ENCODE measurements at places on chromosomes 3 and 15.

GRCh38 chr3:134406331-134407238, 32.3 kb upstream of the AMOTL2 start:
- DNase-seq, result no peak

- DNase-seq, result no peak
Observed at GRCh38 chr3:183074261-183074660, 25.0 kb downstream of the MCCC1 start.

- no peak for DNase-seq
Observed at GRCh38 chr3:42684632-42685362, 540 bp upstream of the KLHL40 start.

- no peak for DNase-seq
Observed at GRCh38 chr3:178485756-178486155, 50.5 kb upstream of the KCNMB2 start.

DNA sequence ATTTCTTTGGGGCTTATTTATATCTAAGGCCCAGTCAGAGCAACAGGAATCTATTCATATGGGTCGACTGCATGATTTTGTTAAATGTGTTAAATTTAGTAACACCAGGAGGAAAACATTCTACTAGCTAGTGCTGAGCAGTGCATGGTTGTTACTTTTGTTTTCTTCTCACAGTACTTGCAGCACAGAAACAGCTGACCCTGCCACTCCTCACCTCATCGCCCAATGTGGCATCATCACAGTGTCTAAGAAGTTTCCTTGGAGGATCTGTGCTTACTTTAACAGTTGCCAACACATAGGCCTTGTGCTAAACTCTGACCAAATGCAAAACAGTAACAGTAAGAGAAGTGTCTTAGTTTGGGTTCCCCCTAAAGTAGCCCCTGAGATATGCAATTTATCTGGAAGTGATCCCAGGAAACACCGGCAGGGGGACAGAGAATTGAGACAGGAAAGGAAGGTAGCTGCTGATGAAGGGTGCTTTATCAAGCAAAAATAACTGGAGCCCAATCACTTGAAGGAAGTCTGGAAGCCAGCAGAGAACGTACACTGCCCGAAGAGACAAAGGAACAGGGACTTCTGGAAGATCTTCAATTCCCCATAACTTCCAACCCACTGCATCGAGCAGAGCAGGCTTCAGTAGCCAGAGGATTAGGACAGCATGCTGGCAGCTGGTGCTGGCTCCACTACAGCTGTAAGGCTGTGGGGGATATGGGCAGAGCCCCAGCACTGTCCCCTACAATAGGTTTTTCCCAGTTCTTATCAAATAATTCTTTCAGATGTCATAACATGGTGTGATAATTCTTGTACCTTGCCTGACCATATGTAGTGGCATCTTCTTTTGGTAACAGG, 36.0 kb upstream of the ULK4 start:
- DNase-seq, result no peak

DNA sequence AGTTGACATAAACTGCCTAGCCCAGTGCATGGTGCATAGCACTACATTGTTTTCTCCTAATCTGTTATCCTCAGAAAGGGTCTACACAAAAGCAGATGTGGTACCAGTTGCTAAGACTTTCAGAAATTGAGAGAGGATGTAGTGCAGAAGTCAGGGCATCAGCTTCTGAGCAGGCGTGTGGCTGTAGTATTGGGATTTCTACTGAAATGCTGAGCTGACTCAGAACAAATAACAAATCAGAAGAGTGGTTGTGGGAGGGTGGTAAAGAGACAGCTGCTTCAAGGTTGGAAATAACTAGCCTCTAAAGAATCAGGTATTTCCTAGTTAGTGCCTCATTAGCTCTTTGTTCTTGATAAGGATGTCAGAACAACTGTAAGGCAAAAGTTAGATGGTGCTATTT, 161.3 kb downstream of the AKAP13 start:
- DNase-seq, result no peak

DNA sequence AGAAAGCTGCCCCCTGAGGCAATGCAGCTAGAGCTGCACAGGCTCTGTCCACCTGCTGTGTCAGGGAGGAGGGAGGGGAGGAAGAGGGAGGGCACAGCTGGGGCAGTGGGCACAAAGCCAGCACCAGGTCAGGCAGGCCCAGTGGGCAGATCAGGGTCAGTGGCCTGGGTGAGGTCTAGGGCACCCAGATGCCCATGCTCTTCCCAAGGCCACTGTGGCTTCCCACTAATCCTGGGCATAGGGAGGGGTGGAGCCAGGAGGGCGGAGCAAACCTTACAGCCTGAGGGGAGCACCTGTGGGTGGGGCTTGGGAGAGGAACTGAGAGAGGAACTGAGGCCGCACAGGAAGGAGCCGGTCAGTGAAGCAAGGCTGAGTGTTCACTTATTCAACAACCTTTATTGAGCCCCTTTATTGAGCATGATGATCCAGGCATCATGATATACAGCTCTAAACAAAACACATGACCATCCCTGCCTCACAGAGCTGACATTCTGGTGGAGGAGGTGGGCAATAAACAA, 55.0 kb downstream of the RHCG start:
- no peak for DNase-seq

DNA sequence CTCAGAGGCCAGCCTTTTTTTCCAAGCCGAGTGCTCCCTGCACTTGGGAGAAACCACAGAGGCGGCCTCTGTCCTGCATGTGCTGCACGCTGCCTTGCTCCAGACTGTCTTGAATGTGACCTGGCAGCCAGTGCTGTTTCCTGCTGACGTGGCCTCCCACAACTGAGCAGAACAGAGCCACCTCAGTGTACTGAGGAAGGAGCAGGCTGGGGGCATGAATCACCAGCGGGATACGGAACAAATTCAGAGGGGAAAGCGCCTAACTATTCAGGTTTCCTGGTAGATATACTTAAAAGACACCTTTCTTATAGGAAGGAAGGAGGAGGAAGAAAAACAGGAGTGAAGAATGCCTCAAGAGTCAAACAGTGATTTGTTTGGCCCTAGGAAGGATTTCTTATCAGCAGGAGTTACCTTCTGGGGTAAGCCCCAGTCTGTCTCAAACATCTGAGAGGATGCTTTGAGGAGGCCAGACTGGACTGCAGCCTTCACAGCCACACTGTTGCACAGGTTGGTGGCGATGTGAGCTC, 114.0 kb downstream of the FNDC3B start:
- DNase-seq, result peak; percentile 31

- DNase-seq, result no peak
Observed at GRCh38 chr3:4633078-4634004, 140.2 kb downstream of the ITPR1 start.

GRCh38 chr3:39528844-39529243, 61.4 kb downstream of the MOBP start:
- DNase-seq, result no peak

DNA sequence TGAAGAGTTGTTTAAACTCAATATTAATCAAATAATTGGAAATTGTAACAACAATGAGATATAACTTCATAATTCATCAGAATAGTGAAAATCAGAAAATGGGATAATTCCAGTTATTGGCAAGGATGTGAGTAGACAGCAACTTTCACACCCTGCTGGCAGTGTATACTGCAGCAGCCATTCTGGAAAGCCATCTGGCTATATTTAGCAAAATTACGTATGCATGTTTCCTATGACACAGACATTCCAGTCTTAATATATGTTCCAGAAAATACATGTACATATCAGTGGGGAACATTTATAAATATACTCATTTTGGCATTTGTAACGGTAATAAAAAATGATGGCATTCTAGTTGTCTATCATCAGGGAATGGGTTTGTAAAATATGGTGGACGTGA, 564.1 kb downstream of the GBE1 start:
- no peak for DNase-seq

- DNase-seq, result no peak
Observed at GRCh38 chr3:159039286-159039685, 237.4 kb downstream of the MFSD1 start.

- DNase-seq, result no peak
Observed at GRCh38 chr3:175184392-175184791, 325.3 kb downstream of the NAALADL2 start.

DNA sequence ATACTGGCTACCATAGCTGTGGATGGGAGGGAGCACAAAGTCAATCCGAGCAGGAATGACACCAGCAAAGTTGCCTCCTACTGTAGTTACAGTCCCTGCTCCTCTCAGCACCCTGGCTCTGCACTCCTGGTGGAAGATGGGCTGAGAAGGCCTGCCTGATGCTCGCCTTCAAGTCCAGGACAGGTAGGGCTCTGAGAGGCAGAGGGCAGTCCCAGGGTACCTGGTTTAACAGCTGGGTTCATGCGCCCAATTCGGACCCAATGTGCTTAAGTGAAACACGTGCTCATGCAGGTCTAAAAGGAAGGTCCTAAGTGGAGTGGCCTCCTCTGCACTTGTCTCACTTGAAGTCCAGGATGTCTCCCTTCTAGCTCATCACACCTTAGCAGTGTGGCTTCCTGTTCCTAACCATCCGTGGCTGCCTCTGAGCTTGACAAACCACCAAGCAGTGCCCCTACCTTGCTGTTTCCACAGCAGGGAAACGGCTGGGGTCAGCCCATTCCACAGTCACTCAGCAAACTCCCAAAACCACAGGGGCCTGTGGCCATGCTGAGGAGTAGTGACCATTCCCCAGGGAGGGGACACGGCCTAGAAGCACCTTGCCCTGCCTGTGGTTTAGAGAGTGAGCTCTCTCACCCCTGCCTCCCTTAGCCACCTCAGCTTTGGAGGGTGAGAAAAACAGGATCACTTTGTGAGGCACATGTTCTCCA, 3.9 kb upstream of the MUSTN1 start:
- DNase-seq, result no peak

DNA sequence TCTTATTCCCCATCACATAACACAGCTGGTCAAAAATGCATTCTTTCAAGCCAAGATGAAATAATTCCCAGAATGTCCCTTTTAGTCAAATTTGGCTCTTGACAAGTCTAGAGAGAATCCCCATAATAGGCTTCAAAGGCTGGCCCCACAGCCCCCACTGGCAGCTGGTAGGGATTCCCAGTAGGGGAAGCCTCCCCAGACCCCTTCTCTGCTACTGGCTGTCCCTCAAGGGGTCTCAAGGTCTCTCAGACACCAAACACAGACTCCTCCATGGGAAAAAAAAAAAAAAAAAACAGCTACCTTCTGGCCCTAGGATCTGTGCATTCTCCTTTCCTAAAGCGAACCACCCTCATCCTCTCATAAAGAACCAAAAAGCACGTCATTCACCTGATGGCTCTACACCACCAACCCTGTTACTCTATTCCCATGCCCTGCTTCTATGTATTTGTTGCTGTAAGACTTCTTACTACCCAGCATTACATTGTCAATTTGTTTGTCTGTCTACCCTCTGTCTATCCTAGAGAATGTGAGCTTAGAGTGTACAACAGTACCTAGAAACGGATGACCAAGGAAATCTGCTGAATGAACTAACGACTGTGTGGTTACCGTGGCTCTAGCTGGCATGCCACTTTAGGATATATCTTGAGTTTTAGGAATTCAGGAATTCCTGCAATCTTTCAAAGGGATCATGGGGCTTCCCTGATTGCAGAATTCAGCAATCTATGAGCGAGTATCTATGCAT, 164.1 kb upstream of the NSMCE3 start:
- DNase-seq, result no peak

DNA sequence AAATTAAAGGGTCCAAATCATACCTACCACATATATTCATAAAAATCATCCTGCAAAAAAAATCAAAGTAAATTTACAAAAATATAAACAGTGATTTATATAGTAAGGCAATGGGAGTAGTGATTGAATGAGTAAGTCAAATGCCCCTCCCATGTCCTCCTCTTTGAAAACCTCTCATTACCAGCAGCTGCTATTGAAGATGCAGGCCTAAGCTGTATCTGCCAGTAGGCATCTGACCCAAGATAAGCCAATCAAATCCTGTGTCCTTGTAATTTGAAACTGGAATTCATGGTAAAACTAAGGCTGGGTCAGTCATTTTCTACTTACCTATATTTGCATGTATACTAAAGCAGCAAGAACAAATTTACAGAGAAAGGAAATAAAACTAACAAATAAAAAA, 60.4 kb upstream of the POU1F1 start:
- DNase-seq, result no peak

GRCh38 chr3:48403533-48404439, 26.1 kb downstream of the PLXNB1 start:
- no peak for DNase-seq

DNA sequence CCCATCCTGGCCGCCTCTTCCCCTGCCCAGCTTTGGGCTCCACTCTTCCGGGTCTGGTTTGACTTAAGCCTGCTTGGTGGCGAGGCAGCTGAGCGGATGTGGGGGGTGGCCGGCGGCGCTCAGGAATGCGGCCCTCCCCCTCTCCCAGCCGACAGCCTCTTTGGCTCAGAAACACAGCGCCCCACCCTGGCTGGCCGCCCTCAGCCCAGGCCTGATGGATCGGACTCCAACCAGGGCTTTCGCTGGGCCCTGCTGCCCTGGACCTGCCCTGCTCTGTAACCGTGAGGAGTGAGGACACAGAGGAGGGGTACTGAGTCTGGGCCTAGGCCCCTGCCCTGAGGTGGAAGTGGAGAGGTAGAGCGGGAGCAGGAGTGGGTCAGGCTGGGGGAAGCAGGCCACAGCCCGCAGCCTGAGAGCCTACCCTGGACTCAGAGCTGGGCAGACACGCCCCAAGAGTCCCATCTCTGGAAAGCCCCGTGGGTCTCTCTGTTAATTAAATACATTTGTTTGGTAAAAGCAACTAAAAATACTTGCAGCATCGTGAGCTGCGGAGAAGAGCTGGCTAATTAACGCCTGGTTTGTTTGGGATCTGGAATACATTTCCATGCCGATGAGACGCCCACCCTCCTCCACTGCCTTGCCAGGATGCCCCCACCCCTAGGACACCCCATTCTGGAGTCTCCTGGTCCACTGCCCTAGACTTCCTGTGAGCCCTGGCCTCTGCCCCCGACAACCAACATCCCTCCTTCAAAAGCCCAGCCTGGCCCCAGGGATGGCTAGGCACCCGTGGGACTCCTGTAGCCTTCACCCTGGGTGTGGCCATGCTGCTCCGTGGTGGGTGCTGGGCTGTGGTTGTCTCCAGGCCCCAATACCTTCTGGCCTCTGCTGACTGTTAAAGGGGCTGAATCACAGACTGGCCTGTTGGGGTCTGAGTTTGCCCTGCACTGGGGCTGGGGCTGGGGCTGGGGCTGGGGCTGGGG, 19.6 kb downstream of the PLXNA1 start:
- DNase-seq, result no peak

DNA sequence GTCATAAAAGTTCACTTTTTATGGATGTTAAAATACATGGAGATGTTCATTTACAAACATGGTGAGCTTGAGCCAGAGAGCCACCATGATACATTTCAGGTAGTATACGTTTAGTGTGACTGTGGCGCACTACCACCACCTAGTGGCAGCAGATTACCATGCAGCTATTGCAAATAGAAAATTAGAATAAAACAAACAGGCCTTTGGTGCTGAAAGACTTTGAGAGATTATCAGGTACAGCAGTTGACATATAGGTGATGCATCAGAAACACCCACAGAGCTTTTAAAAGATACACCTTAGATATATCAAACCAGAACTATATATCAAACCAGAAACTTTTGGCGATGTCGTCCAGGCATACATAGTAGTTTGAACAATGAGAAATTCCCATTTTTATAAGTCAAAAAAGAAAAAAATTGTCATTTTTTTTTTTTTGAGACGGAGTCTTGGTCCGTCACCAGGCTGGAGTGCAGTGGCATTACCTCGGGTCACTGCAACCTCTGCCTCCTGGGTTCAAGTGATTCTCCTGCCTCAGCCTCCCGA, 42.0 kb upstream of the ICE2 start:
- peak; percentile 84 for DNase-seq

Measured in stimulated activated CD4-positive, alpha-beta T cell treated with anti-CD3 and anti-CD28 coated beads, Interleukin-12 subunit alpha, Interleukin-12 subunit beta, amount 100 ng/mL, for 24 hours (primary cell).